Mesothelial cell of epicardium (in vitro differentiated cells): ENCODE measurements at places on chromosomes 2 and 18.

- peaks cover 3% of the 10 kb centered on the region for H3K27me3 ChIP-seq
- no peak overlapping the region for H3K4me3 ChIP-seq
- peaks cover under 1% of the 10 kb centered on the region for H3K4me1 ChIP-seq
- no peak for DNase-seq
Observed at GRCh38 chr2:163155279-163155883, 316.8 kb upstream of the KCNH7 start.

GRCh38 chr2:120393456-120393855 is 47.5 kb downstream of the INHBB start:
- DNase-seq: no peak
- H3K27ac ChIP-seq: no peak overlapping the region
- H3K4me3 ChIP-seq: no peak overlapping the region

DNA sequence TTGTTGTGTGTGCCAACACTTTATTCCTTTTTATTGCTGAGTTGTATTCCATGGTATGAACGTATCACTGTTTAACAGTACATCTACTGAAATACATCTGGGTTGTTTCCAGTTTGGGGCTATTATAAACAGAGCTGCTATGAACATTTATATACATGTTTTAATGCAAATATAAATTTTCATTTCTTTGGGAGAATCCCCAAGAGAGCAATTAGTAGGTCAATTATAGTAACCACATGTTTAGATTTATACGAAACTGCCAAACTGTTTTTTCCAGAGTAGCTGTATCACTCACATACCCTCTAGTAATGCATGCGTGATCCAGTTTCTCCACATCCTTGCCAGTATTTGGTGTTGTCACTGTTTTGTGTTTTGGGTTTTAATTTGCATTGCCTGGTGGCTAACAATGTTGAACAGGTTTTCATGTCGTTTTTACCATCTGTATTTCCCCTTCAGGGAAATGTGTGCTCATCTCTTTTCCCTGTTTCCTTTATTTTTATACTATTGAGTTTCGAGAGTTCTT is 81.0 kb downstream of the TMEM131 start:
- peaks cover 24% of the 10 kb centered on the region for H3K36me3 ChIP-seq
- H3K27ac ChIP-seq: no peak overlapping the region
- H3K4me1 ChIP-seq: peaks cover 16% of the 10 kb centered on the region
- DNase-seq: no peak
- H3K4me3 ChIP-seq: no peak overlapping the region

GRCh38 chr2:221465776-221466175 is 106.3 kb downstream of the EPHA4 start:
- H3K4me1 ChIP-seq: peaks cover 14% of the 10 kb centered on the region
- peaks cover 7% of the 10 kb centered on the region for H3K27me3 ChIP-seq
- H3K27ac ChIP-seq: no peak overlapping the region
- no peak overlapping the region for H3K4me3 ChIP-seq

DNA sequence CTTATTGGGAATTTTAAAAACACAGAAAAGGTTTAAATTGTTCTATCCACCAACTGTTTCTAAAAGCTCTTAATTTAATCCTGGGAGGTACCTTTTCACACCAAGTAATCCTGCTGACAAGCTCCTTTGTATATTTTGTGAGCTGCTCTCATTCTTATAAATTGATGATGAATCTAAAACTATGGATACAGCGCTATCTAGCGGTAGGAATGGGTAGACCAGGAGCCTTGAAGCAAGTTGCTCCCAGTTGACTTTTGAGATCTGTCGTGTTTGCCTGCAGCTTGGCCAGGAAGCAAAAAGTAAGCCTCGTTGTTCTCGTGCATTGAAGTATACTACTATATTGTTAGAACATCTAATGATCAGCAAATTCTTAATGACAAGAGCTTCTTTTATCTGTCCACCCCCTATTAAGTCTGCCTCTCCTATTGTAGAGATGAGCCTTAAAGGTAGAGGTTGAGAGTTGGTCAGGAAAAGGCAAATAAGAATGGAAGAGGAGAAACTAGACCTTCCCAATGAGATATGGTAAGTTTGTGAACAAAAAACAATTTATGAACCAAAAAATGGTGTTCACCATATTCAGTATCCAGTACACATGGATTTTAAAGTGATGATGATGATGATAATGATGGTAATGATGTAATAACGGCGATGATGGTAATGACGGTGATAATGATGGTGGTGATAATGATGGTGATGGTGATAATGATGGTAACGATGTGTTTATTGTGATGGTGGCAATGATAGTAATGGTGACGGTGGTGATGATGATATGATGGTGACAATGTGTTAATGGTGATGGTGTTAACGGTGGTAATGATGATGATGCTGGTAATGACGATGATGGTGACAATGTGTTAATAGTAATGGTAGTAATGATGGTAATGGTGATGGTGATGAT is 212.1 kb upstream of the NCKAP5 start:
- H3K4me1 ChIP-seq: no peaks in the 10 kb centered on the region
- DNase-seq: peak; percentile 24
- H3K27me3 ChIP-seq: peaks cover 4% of the 10 kb centered on the region
- no peaks in the 10 kb centered on the region for H3K36me3 ChIP-seq
- H3K4me3 ChIP-seq: no peak overlapping the region
- H3K27ac ChIP-seq: no peak overlapping the region

DNA sequence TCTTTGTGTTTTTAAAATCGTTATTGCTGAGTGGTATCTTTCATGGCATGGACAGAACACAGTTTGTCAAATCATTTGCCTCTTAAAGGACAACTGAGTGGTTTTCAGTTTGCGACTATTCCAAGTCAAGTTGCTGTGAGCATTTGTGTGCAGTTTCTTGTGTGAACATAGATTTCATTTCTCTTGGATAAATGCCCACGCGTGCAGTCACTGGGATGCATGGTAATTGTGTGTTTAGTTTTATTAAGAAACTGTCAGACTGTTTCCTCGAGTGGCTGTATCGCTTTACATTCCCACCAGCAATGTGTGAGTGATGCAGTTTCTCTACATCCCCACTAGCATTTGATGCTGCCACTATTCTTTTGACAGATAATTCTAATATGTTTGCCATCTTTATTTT is 154.0 kb upstream of the ARL4C start:
- H3K27me3 ChIP-seq: peaks cover 12% of the 10 kb centered on the region
- H3K4me3 ChIP-seq: no peak overlapping the region
- no peaks in the 10 kb centered on the region for H3K36me3 ChIP-seq

DNA sequence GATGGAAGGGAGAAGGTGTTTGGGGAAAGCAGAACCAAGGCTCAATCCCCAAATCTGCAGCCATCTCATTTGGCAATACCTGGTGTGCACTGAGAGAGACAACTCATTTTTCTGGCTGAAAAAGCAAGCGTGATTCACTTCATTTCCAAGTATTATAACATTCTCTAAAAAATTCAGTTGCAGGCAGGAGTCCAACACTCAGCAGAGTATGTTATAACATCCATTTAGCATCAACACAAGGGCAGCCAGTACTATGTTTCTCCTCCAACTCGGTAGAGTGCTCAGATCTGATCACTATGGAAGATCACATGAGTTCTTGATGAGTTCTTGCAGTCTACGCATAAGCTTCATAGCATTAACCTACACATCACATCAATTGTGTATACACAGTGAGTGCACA is 99.4 kb upstream of the PID1 start:
- H3K27me3 ChIP-seq: peaks cover 16% of the 10 kb centered on the region
- no peak overlapping the region for H3K4me3 ChIP-seq
- H3K36me3 ChIP-seq: no peaks in the 10 kb centered on the region
- H3K4me1 ChIP-seq: no peaks in the 10 kb centered on the region

- no peak overlapping the region for H3K4me3 ChIP-seq
- H3K27ac ChIP-seq: peak overlapping the region; percentile 17
- peaks cover 22% of the 10 kb centered on the region for H3K4me1 ChIP-seq
- no peak for DNase-seq
Observed at GRCh38 chr18:36706134-36706881, 122.5 kb downstream of the TPGS2 start.

- no peaks in the 10 kb centered on the region for H3K36me3 ChIP-seq
- no peak overlapping the region for H3K27ac ChIP-seq
- H3K27me3 ChIP-seq: no peaks in the 10 kb centered on the region
- no peak overlapping the region for H3K4me3 ChIP-seq
- no peaks in the 10 kb centered on the region for H3K4me1 ChIP-seq
- no peak for DNase-seq
Observed at GRCh38 chr2:230306474-230306873, 20.5 kb upstream of the SP140L start.

DNA sequence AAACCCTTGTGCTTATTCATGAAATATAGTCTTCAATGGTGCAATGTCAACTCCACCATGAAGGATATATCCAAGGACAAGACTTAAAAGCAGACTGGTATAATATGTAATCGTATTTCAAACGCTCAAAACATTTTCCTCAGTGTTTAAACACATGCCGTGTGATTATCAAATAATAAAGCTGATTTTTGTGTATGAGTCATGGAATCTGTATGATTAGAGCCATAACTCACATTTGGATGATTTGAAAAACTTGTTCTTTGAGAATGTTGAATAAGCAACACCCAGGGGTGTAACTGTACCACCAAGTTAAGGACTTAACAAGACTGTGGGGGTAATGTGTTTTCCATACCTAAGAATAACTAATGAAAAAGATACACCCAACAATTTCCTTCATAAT is 215.3 kb downstream of the STK39 start:
- no peak for DNase-seq
- peaks cover 10% of the 10 kb centered on the region for H3K36me3 ChIP-seq
- H3K27ac ChIP-seq: no peak overlapping the region
- H3K27me3 ChIP-seq: no peaks in the 10 kb centered on the region
- H3K4me1 ChIP-seq: peaks cover 24% of the 10 kb centered on the region
- no peak overlapping the region for H3K4me3 ChIP-seq

GRCh38 chr2:27147935-27148334 is 869 bp upstream of the TCF23 start:
- H3K27ac ChIP-seq: no peak overlapping the region
- H3K36me3 ChIP-seq: no peaks in the 10 kb centered on the region
- no peaks in the 10 kb centered on the region for H3K4me1 ChIP-seq
- no peak overlapping the region for H3K4me3 ChIP-seq
- H3K27me3 ChIP-seq: peaks cover 12% of the 10 kb centered on the region

DNA sequence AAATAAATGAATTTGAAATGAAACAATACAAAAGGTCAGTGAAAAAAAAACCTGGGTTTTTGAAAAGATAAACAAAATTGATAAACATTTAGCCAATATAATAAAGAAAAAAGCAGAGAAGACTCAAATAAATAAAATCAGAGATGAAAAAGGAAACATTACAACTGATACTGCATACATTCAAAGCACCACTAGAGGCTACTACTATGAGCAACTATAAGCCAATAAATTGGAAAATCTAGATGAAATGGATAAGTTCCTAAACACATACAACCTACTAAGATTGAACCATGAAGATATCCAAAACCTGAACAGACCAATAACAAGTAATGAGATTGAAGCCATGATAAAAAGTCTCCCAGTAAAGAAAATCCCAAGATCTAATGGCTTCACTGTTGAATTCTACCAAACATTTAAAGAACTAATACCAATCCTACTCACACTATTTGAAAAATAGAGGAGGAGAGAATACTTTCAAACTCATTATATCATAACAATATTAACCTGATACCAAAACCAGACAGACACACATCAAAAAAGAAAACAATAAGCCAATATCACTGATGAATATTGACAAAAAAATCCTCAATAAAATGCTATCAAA is 80.8 kb upstream of the CERS6 start:
- H3K4me1 ChIP-seq: no peaks in the 10 kb centered on the region
- H3K27me3 ChIP-seq: no peaks in the 10 kb centered on the region
- peaks cover 27% of the 10 kb centered on the region for H3K36me3 ChIP-seq
- no peak overlapping the region for H3K4me3 ChIP-seq
- no peak overlapping the region for H3K27ac ChIP-seq

- DNase-seq: no peak
- H3K4me1 ChIP-seq: peaks cover 13% of the 10 kb centered on the region
- H3K4me3 ChIP-seq: no peak overlapping the region
- H3K27ac ChIP-seq: no peak overlapping the region
Observed at GRCh38 chr2:19866771-19867170, 35.0 kb downstream of the TTC32 start.

DNA sequence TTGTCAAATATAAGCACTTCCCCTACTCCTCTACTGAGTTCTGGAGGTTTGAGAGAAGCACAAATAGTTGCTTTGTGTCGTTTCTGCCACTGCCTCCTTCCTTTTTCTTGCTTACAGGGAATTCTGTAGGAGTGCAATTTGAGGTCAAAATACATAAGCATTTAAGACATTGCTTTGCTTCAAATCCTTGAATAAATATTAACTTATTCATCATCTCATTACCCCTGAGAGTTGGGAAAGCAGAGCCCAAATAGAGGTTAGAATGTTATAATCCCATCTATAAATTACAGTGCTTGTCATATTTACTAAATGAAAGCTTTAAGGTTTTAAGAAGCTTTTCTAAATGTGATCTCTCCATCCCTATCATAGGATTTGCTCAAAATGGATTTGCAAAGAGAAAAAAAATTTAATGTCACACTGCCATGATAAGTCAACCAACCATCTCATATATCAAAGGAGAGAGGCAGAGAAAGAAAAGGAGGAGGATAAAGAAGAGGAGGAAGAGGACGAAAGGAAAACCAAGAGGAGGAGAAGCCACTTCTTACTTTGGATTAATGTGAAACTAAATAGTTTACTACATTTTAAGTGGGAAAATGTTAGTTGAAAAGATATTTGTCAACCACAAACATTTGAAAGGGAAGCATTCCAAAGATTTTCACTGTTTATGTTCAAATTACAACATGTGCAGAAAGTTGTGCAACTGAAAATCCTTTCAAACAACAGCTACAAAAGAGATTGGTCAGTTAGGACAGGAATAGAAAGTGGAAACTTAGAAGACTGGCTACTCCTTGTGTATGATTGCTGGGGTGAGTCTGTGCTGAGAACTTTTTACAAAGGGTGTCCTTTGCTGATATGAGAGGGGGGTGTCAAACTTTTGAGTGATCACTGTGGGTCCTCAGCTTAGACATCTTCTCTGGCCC is 277.3 kb upstream of the FN1 start:
- peak overlapping the region; percentile 80 for H3K27ac ChIP-seq
- H3K4me3 ChIP-seq: no peak overlapping the region
- H3K4me1 ChIP-seq: peaks cover 43% of the 10 kb centered on the region

DNA sequence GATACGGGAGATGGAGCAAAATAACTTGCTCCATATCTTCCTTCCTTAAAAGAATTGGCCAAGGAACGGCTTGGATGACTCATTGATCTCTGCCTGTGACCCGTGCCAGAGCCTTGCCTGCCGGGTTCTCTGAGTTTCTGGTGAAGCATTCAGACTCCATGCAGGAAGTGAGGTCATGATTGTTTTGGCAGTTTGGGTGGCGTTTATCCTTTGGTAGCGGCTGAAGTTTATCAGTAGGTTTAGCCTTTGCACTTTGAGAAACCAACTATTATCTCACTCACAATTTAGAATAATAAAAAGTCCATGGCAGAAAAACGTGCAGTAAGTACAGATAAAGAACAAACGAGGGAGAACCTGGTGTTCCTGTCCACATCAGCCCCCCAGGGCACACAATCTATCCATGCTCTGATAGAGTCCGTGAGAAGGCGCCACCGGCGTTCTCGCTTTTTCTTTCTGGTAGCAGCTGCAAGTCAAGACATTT is 15.0 kb upstream of the CTAGE1 start:
- peaks cover 31% of the 10 kb centered on the region for H3K4me1 ChIP-seq
- DNase-seq: no peak
- H3K4me3 ChIP-seq: peak overlapping the region; percentile 11
- no peaks in the 10 kb centered on the region for H3K36me3 ChIP-seq
- H3K27me3 ChIP-seq: no peaks in the 10 kb centered on the region

- no peaks in the 10 kb centered on the region for H3K36me3 ChIP-seq
- H3K4me1 ChIP-seq: no peaks in the 10 kb centered on the region
- no peaks in the 10 kb centered on the region for H3K27me3 ChIP-seq
- no peak overlapping the region for H3K4me3 ChIP-seq
- no peak for DNase-seq
- H3K27ac ChIP-seq: no peak overlapping the region
Observed at GRCh38 chr2:128689971-128690370, 371.3 kb upstream of the HS6ST1 start.

GRCh38 chr2:207504513-207505170 is 25.1 kb upstream of the CREB1 start:
- H3K27me3 ChIP-seq: peaks cover 8% of the 10 kb centered on the region
- no peak overlapping the region for H3K4me3 ChIP-seq
- DNase-seq: no peak
- H3K27ac ChIP-seq: peak overlapping the region; percentile 60
- H3K4me1 ChIP-seq: peaks cover 27% of the 10 kb centered on the region
